ENCODE measurements at places on chromosomes 5 and 9. TPM values are rescaled to one million over a fixed set of nuclear protein-coding genes. Genes with fewer than 3 reads are reported as not detected.

The PCDH1 gene
- not detected for total RNA-seq

The DOCK8 gene
- total RNA-seq, result 141 TPM

DNA sequence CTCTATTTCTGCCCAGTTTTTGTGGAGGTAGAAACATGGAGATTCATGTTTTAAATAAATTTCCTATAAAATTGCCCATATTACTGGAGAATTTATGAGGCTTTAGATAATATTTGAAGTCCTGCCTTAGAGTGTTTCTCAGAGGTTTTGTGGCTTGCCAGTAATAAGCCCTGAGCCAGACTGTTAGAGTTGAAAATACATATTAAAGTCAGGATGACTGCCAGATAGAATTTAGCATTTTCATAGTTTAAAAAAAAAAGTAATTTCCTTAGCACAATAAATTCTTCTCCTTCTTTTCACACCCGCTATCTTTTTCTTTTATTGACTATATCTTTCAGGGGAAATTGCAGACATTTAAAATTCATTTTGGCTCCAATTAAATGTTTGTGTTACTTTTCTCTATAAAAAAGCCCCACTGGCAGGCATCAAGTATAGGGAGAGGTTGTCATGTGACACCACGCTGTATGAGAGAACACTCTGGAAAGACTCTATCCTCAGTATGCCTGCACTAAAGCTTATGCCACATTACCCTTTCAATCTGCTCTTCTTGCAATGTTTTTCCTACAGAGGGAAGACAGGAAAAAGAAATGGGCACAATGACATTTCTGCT, 135.2 kb downstream of the MPDZ start:
- no peak for DNase-seq

- no peak for DNase-seq
Observed at GRCh38 chr5:80853413-80853812, 106.8 kb upstream of the RASGRF2 start.

DNA sequence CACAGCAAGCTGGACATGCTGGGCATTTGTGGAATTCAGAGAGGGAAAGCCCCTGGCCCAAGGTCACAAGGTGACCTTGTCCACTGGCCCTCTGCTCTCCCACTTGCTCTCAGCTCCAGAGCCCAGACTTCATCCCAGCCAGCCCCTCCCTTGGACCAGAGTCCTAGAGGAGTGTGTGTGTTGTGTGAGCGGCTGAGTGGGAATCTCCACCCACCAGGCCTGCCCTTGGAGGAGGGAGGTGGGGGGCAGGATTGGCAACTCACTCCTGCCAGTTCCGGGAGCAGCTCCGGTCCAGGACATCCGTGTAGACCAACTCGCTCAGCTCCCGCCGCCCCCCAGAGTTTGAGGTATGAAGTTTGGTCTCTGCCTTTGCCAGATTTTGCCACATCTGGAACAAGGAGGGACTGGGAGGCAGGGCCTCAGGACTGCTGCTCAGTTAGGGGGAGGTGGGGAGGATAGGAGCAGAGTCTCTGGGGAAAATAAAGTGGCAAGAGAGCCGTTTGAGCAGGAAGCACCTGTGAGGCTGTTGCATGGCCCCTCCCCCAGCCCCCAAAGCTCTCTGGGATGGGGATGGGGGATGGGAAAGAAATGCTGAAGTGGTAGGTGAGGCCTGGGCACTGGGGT, 1.4 kb downstream of the MZB1 start:
- no peak for DNase-seq

Data from activated CD4-positive, alpha-beta memory T cell treated with anti-CD3 and anti-CD28 coated beads for 36 hours (primary cell).